ENCODE measurements at places on chromosomes 5 and 9.

DNA sequence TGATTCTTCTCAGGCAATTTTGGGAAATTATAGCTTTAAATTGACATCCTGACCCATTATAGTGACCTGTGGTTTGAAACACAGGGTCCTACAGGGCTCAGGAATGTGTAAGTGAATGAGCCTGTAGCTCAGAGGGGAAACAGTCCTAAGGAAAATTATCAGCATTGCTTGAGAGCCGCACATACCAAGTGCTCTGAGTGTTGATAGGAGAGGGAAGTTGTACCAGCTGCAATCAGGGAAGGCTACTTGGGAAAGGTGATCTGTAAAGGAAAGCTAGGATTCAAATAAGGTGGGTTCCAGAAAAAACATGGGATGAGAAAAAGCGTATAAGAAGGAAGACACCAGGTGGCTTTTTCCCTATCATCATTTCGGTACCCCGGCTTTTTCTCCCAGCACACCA is 4.4 kb upstream of the SLC25A51 start:
- DNase-seq = no peak

GRCh38 chr5:91293131-91293530 is 90.0 kb downstream of the ARRDC3 start:
- DNase-seq = no peak

DNA sequence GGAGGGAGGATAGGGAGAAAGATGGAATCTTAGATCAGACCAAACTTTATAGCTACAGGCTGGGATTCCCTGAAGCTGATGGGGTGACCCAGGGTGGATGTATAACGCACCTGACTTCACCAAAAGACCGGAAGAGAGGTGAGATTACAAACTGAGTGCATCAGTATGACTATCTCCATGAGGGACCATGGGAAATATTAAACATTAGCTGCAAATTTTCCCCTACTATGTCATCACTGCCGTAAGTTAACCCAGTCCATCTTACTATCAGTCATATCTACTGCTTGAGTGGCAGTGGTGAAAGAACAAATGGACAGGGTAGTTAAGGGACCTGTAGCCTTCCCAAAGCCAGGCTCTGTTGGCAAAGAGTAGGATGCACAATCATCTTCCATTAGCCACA is 368.3 kb downstream of the EFNA5 start:
- no peak for DNase-seq

GRCh38 chr9:752681-753200 is 88.8 kb upstream of the DMRT1 start:
- DNase-seq = no peak

- DNase-seq = no peak
Observed at GRCh38 chr5:67353500-67354450, 157.2 kb upstream of the CD180 start.

- no peak for DNase-seq
Observed at GRCh38 chr9:6610073-6610472, 35.5 kb downstream of the GLDC start.

- DNase-seq = no peak
Observed at GRCh38 chr5:160290751-160291150, 21.6 kb downstream of the CCNJL start.

- no peak for DNase-seq
Observed at GRCh38 chr5:76471406-76471805, 68.3 kb downstream of the IQGAP2 start.

- no peak for DNase-seq
Observed at GRCh38 chr5:137465930-137466329, 33.2 kb downstream of the SPOCK1 start.
